ENCODE measurements at places on chromosomes 11 and 22.

GRCh38 chr11:67999704-68000103, 4.2 kb downstream of the UNC93B1 start:
- DNase-seq = no peak

DNA sequence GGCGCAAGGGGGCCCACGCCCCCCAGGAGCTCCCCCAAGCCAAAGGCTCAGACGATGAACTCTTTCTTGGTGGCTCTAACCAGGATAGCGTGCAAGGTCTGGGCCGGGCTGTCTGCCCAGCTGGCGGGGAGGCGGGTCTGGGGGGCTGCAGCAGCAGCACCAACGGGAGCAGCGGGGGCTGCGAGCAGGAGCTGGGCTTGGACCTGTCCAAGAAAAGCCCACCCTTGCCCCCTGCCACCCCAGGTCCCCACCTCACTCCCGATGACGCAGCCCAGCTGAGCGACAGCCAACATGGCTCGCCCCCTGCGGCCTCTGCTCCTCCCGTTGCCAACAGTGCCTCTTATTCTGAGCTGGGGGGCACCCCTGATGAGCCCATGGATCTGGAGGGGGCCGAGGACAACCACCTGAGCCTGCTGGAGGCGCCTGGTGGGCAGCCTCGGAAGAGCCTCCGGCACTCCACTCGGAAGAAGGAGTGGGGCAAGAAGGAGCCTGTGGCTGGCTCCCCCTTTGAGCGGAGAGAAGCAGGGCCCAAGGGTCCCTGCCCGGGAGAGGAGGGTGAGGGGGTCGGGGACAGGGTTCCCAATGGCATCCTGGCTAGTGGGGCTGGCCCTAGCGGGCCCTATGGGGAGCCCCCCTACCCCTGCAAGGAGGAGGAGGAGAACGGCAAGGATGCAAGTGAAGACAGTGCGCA, 21.6 kb upstream of the TMEM191C start:
- DNase-seq = no peak

DNA sequence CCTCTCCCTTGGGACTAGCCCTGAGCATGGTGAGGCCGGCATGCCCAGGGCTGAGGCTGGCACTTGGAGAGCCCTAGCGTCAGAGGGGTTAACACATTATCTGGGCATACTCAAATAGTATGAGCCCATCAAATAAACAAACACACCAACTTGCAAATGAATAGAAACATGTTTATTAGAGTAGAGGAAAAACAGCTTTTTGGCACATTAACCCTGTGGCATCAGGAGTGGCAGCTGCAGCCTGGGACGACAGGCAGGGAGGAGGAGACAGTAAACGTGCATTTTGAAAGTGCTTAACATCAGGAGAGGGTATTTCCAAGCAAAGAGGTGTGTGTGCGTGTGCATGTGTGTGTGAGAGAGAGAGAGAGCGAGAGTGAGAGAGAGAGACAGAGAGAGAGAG, 684.9 kb downstream of the NTM start:
- no peak for DNase-seq

DNA sequence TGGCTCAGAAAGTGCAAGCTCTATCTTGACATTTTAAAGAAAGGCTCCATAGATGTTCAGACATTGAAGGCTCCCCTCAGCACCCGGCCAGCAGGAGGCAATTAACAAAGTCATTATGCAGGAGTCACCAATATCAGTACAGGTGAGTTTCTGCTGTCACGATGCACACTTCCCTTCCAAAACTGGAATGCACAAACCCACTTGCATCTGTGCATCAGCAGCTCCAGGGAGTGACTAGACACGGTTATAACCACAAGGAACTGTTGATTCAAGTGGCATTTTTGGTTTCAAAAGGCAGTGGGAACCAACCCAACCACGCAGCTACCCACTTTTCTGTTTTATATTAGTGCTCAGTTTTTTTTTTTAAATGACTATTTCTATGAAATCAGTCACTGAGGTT, 293.9 kb upstream of the NARS2 start:
- DNase-seq = no peak

- no peak for DNase-seq
Measured at GRCh38 chr11:94100253-94100652, 28.4 kb upstream of the PANX1 start.

DNA sequence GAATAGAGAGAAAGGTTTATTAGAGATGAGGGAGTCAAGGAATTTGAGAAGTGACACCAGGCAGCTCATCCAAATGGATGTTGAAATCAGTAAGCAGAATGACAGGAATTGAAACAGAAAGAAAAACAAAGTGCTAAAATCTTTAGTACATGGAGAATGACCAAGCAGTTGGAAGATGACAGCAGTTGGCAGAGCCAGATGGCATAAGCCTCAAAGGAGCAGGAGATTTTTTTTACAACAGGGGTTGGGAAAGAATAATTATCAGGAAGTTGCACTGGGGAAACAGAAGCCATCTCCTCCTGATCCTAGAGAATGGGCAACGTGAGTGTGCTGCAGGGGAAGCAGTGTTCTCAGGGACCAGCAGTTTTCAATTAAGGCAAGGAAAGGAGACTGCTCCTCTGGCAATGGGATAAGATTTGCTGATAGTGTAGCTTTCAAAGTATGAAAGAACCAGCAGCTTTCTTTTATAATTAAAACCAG, 28.9 kb downstream of the RAB39A start:
- no peak for DNase-seq

GRCh38 chr11:65430406-65431217, 8.0 kb downstream of the NEAT1 start:
- no peak for DNase-seq

DNA sequence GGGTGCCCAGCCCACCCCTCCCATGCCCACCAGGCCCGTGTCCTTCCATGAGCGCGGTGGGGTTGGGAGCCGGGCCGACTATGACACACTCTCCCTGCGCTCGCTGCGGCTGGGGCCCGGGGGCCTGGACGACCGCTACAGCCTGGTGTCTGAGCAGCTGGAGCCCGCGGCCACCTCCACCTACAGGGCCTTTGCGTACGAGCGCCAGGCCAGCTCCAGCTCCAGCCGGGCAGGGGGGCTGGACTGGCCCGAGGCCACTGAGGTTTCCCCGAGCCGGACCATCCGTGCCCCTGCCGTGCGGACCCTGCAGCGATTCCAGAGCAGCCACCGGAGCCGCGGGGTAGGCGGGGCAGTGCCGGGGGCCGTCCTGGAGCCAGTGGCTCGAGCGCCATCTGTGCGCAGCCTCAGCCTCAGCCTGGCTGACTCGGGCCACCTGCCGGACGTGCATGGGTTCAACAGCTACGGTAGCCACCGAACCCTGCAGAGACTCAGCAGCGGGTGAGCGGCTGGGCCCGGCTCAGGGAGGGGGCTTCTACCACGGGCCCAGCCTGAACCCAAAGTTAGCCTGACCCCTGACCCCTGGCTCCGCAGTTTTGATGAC, 3.0 kb downstream of the PKP3 start:
- no peak for DNase-seq

GRCh38 chr11:124085997-124086846, 29.0 kb upstream of the VWA5A start:
- no peak for DNase-seq

DNA sequence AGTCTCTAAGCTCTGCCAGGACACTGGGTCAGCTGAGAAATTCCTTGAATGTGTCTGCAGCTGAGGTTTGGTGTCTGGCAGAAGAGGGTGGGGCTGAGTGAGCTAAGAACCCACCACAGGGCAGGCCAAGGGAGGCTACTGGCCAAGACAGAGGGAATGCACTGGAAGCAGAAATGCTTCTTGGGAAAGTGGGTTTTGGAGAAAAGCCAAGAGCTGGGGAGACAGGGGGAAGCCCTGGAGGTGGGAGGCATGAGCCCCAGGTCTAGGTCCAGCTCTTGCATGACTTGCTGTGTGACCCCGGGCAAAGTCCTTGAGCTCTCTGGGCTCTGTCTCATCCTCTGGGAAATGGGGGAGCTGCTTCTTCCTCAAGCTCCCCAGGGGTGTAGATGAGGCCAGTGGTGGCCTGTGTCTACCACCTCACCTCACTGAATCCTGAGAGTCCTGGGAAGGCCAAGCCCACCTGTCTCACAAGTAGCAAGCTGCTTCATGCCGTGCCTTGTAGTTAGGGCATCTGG, 2.3 kb downstream of the MMP11 start:
- DNase-seq = no peak

- no peak for DNase-seq
Measured at GRCh38 chr11:41917900-41918299, 458.4 kb upstream of the LRRC4C start.

- DNase-seq = no peak
Measured at GRCh38 chr11:81497202-81497804, 1236.4 kb downstream of the FAM181B start.

GRCh38 chr11:132050577-132051165, 680.3 kb downstream of the NTM start:
- DNase-seq = no peak

DNA sequence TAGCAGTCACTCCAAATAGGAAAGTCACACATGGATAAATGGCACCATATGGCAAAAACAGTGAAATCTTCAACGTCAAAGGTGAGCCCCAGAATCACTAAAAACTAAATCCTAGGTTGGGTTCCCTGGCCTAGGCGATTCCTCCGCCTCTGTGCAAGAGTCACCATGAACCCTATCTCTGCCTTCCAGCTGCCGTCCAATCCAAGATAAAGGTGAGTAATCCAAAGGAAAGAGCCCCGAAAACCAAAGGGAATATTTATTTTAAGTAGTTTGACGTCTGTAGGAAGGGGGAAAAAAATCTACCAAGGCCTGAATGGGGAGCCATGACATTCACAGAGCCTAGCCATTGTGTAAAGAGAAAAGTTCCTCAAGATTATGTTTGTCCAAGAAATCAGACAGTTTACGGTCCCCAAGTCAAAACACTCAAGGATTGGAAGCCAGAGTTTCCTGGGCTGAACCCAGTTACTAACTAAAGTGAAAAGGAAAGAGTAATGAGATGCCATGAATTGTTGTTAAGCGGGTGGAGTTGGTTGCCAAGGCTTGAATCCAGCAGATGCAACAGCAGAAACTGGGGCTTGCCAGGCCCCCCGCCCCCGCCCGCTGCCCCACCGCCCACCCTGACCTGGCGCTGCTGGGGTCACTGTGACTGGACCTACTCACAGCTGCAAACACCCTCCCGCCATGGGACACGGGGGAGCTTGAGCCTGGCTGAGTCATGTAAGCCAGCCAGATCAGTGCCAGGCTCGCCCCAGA, 39.7 kb upstream of the ETS1 start:
- DNase-seq = no peak

- DNase-seq = no peak
Measured at GRCh38 chr11:62980133-62980760, 4.5 kb downstream of the SLC22A6 start.

DNA sequence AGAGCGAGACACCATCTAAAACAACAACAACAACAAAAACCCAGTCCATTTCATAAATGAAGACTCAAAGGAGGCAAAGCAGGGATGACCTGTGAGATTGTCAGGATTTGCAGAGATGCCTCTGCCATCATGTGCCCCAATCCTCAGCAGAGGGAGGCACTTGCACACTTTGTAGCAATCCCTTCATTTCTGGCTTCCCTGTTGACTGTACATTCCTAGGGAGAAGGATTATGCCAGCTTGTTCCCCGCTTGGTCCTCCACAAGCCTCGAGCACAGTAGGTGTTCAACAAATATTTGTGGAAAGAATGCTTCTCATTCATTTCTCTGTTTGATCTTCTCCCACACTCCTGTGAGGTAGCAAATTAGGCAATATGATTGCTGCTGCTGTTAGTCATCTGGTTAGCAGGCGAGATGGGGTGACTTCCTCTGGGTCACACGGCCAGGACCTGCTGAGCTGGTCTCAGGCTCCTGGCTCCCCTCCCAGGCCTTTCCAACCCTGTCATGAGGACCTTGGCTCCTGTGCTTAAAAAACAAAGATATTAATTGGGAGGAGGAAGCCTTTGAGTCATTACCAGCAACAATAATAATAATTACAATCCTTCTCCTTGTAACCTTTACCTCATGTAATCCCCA, 34.1 kb downstream of the LIF start:
- DNase-seq = no peak

GRCh38 chr11:74069146-74070046, 60.5 kb upstream of the UCP3 start:
- DNase-seq = no peak

- no peak for DNase-seq
Measured at GRCh38 chr11:80873310-80873999, 1432.6 kb upstream of the TENM4 start.

DNA sequence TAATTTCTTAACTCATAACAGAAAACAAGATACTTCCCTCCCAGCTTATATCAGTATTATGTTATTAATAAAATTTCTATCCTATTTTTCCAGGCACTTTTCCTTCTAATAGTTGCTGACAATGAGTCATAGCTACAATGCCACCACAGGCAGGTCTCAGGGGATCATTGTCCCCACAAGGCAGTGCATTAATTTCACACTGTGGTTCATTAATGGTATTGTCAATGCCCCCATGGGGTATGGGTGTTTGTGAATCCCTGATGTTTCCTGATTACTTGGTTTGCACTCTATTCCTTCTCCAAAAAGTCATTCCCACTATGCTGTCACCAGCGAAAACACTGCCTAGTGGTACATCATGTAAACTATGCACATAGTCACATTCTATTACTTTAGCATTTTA, 345.5 kb upstream of the CTSC start:
- no peak for DNase-seq

DNA sequence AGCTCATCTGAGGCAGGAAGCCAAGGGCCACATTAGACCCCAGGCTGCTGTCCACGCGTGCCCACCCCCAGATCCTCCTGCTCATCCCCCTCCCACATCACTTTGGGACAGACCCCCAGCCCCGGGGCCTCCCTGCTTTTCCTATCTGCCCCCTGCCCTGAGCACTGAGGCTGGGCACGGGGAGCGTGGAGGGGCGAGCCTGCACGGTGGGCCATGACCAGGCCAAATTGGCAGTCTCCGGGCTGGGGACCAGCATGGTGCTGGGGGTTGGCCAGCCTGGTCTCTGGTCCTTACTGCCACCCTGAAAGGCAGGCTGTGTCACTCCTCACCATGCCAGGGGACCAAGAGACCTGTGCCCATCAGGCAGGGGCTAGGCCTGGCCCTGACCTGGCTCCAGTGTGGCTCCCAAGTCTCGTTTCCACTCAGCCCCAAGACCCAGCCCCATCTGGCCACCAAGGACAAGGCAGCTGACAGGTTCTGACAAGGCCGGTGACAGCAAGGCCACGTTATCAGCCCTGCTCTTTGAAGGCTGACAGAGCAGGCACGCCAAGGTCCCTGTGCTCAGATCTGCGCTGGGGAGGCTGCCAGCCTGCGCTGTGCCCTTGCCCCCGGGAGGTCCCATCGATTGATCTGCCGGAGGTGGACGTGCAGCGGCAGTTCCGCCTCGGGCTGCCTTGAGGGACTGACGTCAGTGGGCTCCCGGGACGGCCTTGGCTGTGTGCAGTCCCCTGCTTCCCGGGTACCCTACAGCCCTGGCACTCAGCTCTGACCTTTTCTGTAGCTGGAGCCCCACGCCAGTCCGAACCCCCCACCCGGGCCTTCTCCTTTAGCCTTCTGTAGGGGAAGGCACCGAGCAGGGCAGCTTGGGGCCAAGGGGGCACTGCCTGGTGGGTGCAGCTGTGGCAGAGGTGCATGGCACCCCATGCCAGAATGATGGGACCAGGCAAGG, 3.6 kb downstream of the TNNI2 start:
- DNase-seq = no peak

Measured in stimulated activated CD4-positive, alpha-beta T cell treated with anti-CD3 and anti-CD28 coated beads, Interleukin-1b, Interleukin-23, amount 100 ng/mL, for 24 hours (primary cell).